ENCODE measurements at places on chromosomes 7 and 10. TPM values are rescaled to one million over a fixed set of nuclear protein-coding genes. Genes with fewer than 3 reads are reported as not detected.

DNA sequence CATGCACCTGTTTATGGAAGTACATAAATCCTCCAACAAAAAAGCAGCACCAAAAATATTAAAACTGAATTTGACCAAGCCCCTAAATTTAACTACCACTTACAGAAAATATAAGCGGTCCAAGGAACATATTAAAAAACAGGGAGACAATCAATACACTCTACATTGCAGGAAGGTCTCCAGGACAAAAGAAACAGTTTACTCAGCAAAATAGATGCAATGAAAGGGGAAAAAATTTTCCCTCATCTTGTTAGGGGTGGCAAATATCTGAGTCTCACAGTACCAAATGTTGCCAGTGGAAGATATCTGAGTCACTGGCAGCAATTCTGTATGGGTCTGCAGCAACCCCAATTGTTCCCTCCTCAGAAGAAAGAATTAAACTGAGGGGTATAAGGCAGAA, 50.4 kb downstream of the NAMPT start:
- no peaks in the 10 kb centered on the region for H3K36me3 ChIP-seq
- peaks cover 10% of the 10 kb centered on the region for H3K4me1 ChIP-seq
- no peak overlapping the region for H3K4me3 ChIP-seq
- no peak overlapping the region for H3K27ac ChIP-seq

GRCh38 chr7:84247591-84247990, 53.0 kb upstream of the SEMA3A start:
- H3K27me3 ChIP-seq = no peaks in the 10 kb centered on the region
- no peaks in the 10 kb centered on the region for H3K4me1 ChIP-seq
- H3K27ac ChIP-seq = no peak overlapping the region
- H3K4me3 ChIP-seq = no peak overlapping the region
- DNase-seq = no peak
- no peaks in the 10 kb centered on the region for H3K36me3 ChIP-seq

GRCh38 chr10:31947144-31947926, 18.7 kb upstream of the ARHGAP12 start:
- DNase-seq = no peak
- peaks cover 37% of the 10 kb centered on the region for H3K4me1 ChIP-seq
- peak overlapping the region; percentile 97 for H3K27ac ChIP-seq
- no peaks in the 10 kb centered on the region for H3K27me3 ChIP-seq
- H3K4me3 ChIP-seq = peak overlapping the region; percentile 29

DNA sequence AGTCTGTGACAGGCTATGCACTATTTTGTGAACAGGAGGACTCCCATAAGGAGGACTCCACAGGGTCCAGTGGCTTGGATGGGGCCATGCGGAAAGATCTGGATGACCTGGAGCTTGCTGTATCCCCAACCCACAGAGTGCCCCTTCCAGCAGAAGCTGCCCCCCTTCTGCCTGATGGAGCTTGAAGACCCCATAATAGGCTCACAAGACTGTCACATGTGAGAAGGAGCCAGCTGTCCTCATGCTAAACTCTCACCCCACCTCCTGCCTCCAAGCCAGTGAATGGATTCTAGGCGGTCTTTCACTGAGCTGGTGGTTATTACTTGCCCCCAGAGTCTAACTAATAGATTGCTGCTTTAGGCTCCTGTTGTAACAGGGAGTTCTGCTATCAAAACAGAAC, 79.1 kb downstream of the XRCC2 start:
- no peak overlapping the region for H3K27ac ChIP-seq
- no peaks in the 10 kb centered on the region for H3K27me3 ChIP-seq
- no peaks in the 10 kb centered on the region for H3K36me3 ChIP-seq

Gene ELMO1
- total RNA-seq = 0.80 TPM

DNA sequence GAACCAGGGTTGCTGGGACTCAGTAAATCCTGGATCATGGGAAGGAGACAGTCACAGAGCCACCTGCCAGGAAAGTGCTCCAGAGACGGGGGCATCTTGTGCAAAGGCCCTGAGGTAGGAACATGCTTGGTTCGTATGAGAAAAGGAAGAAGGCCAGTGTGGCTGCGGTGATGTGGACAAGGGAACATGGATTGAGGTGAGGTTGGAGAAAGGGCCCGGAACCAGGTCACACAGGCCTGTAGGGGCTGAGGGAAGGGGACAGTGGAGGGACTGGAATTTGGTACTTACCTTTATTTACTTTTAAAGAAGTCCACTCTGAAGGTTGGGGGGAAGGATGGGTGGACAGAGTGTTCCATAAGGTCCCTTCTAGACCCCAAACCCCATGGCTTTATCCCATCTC, 32.9 kb upstream of the CXCL12 start:
- no peaks in the 10 kb centered on the region for H3K27me3 ChIP-seq
- no peak overlapping the region for H3K4me3 ChIP-seq
- no peak overlapping the region for H3K27ac ChIP-seq
- DNase-seq = no peak
- H3K36me3 ChIP-seq = no peaks in the 10 kb centered on the region

Gene CACNB2
- total RNA-seq = not detected

Gene KIN
- total RNA-seq = 8.4 TPM

- H3K36me3 ChIP-seq = no peaks in the 10 kb centered on the region
- H3K27me3 ChIP-seq = no peaks in the 10 kb centered on the region
- H3K4me1 ChIP-seq = no peaks in the 10 kb centered on the region
- no peak overlapping the region for H3K4me3 ChIP-seq
- no peak for DNase-seq
Measured at GRCh38 chr10:23448802-23449570, 10.1 kb downstream of the OTUD1 start.

GRCh38 chr10:49606981-49607535, 3.1 kb upstream of the SLC18A3 start:
- H3K4me1 ChIP-seq = no peaks in the 10 kb centered on the region
- DNase-seq = no peak
- H3K27me3 ChIP-seq = peaks cover 24% of the 10 kb centered on the region
- H3K36me3 ChIP-seq = no peaks in the 10 kb centered on the region
- H3K4me3 ChIP-seq = no peak overlapping the region
- H3K27ac ChIP-seq = no peak overlapping the region

Gene SRRM3
- total RNA-seq = 8.5 TPM

Gene PGAM2
- 1.3 TPM for total RNA-seq

DNA sequence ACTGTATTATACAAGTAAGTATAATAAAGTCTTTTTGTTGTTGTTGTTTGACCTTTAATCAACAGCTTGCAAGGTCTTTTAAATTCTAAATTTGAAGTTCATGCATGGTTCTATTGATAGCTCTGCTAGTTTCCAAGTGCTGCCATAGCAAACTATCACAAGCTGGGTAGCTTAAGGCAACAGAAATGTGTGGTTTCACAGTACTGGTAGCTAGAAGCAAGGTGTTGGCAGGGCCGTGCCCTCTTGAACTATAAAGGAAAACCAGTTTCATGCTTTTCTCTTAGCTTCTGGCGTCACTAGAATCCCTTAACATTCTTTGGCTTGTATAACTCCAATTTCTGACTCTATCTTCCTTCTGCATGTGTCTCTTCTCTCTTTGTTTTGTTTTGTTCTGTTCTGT, 1021.9 kb upstream of the AUTS2 start:
- no peaks in the 10 kb centered on the region for H3K27me3 ChIP-seq
- DNase-seq = no peak
- no peaks in the 10 kb centered on the region for H3K4me1 ChIP-seq
- H3K27ac ChIP-seq = no peak overlapping the region

- H3K4me3 ChIP-seq = no peak overlapping the region
- H3K36me3 ChIP-seq = no peaks in the 10 kb centered on the region
- DNase-seq = no peak
- no peaks in the 10 kb centered on the region for H3K4me1 ChIP-seq
- no peak overlapping the region for H3K27ac ChIP-seq
Measured at GRCh38 chr7:16063221-16063620, 358.1 kb downstream of the CRPPA start.

- H3K4me1 ChIP-seq = no peaks in the 10 kb centered on the region
- no peaks in the 10 kb centered on the region for H3K36me3 ChIP-seq
- no peaks in the 10 kb centered on the region for H3K27me3 ChIP-seq
- no peak overlapping the region for H3K4me3 ChIP-seq
- no peak overlapping the region for H3K27ac ChIP-seq
Measured at GRCh38 chr7:50812841-50813475, 30.3 kb upstream of the GRB10 start.

DNA sequence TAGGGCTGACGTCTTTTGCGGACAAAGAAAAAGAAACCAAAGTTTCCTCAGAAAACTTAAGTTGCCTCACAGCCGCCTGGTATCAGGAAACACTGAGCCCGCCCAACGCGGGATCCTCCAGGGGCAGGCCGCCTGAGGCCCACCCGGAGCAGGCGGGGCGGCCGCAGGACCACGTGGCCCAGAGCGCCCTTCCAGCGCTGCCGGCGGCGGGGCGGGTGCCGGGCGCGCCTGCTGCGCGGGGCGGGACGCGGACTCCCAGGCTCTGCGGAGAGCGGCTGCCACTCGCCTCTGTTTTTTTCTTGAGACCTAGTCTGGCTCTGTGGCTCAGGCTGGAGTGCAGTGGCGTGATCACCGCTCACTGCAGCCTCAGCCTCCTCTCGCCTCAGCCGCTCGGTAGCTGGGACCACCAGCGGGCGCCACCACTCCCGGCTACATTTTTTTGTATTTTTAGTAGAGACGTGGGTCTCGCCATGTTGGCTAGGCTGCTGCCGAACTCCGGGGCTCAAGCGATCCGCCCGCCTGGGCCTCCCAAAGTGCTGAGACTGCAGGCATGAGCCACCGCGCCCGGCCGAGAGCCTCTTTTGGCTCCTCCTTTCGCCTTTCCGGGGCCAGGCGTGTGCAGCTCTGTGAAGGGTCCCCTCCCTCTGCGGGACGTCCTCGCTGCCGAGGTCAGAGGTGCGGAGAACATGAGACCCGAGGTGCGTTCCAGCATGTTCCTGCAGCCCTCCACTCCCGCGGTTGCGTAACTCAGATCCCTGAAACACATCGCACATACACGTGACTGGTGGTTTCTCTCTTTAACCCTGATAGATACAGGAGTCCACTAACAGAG, 11.6 kb upstream of the HNRNPF start:
- peak overlapping the region; percentile 67 for H3K4me3 ChIP-seq
- no peak for DNase-seq
- H3K4me1 ChIP-seq = peaks cover 13% of the 10 kb centered on the region
- H3K27me3 ChIP-seq = no peaks in the 10 kb centered on the region

- no peaks in the 10 kb centered on the region for H3K27me3 ChIP-seq
- H3K27ac ChIP-seq = no peak overlapping the region
- no peaks in the 10 kb centered on the region for H3K36me3 ChIP-seq
- H3K4me3 ChIP-seq = no peak overlapping the region
Measured at GRCh38 chr10:104472505-104472904, 118.9 kb downstream of the CFAP58 start.

GRCh38 chr7:115724400-115725056, 306.0 kb downstream of the TFEC start:
- no peaks in the 10 kb centered on the region for H3K4me1 ChIP-seq
- no peak overlapping the region for H3K27ac ChIP-seq
- no peak for DNase-seq
- H3K4me3 ChIP-seq = no peak overlapping the region
- no peaks in the 10 kb centered on the region for H3K36me3 ChIP-seq
- no peaks in the 10 kb centered on the region for H3K27me3 ChIP-seq

DNA sequence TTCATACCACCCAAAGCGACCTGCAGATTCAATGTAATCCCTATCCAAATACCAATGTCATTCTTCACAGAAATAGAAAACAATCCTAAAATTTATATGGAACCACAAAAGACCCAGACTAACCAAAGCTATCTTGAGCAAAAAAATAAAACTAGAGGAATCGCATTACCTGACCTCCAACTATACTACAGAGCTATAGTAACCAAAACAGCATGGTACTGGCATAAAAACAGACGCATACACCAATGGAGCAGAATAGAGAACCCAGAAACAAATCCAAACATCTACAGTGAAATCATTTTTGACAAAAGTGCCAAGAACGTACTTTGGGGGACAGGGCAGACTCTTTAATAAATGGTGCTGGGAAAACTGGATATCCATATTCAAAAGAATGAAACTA, 16.9 kb upstream of the CUL1 start:
- DNase-seq = no peak
- H3K36me3 ChIP-seq = no peaks in the 10 kb centered on the region
- H3K4me3 ChIP-seq = no peak overlapping the region
- H3K27me3 ChIP-seq = no peaks in the 10 kb centered on the region
- no peak overlapping the region for H3K27ac ChIP-seq
- no peaks in the 10 kb centered on the region for H3K4me1 ChIP-seq

- no peaks in the 10 kb centered on the region for H3K27me3 ChIP-seq
- H3K36me3 ChIP-seq = no peaks in the 10 kb centered on the region
Measured at GRCh38 chr7:3495954-3496353, 194.9 kb downstream of the SDK1 start.

Gene GOLGA7B
- total RNA-seq = 1.5 TPM

GRCh38 chr7:104971290-104972071, 42.5 kb upstream of the KMT2E start:
- no peak overlapping the region for H3K4me3 ChIP-seq
- H3K27me3 ChIP-seq = no peaks in the 10 kb centered on the region

Gene MMD2
- not detected for total RNA-seq

- no peaks in the 10 kb centered on the region for H3K4me1 ChIP-seq
- H3K36me3 ChIP-seq = no peaks in the 10 kb centered on the region
- no peak overlapping the region for H3K27ac ChIP-seq
- no peak for DNase-seq
- H3K4me3 ChIP-seq = no peak overlapping the region
- H3K27me3 ChIP-seq = no peaks in the 10 kb centered on the region
Measured at GRCh38 chr7:16242920-16243319, 178.4 kb downstream of the CRPPA start.

GRCh38 chr10:123607386-123607785, 58.8 kb upstream of the GPR26 start:
- no peaks in the 10 kb centered on the region for H3K4me1 ChIP-seq
- no peak for DNase-seq
- H3K36me3 ChIP-seq = no peaks in the 10 kb centered on the region

DNA sequence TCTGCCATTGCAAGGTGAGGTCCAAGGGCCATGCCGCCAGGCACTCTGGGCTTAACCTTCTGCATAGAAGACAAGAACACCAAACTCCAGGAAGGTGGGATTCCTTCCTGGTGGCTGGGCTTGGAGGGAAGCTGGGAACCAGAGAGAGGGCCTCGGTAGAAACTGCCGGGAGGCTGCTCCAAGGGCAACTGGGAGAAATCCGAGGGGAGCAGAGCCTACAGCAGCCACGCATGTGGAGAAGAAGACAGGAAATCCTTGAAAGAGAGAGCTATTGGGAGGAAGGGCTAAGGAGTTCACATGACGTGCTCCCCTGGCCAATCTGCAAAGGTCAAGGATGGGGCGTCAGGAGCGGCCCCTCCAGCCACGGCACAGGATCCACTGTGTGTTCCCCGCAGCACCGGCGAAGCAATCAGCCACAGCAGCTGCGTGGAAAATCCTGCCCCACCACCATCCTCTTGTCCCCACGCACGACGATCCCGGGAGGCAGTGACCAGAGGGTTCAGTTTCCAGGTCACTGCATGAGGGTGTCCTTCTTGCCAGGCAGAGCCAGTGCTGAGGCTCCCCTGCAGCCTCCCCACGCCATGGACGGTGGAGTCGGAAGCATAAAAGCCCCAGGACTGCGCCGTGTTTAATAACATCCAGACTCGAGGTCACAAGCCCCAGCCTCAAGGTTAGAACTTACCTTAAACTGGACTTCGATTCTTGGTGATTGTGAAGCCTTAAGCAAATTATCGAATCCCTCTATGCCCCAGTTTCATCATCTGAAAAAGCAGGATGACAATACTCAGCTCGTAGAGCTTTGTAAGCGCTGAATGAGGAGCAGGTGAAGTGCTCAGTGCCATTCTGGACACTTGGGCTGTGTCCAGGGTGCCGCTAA, 8.6 kb upstream of the PPP2R2D start:
- H3K36me3 ChIP-seq = no peaks in the 10 kb centered on the region
- no peak overlapping the region for H3K4me3 ChIP-seq
- H3K27me3 ChIP-seq = no peaks in the 10 kb centered on the region
- no peak for DNase-seq
- H3K4me1 ChIP-seq = no peaks in the 10 kb centered on the region

Data from Panc1 (cell line).